WERI-Rb-1 (cell line): ENCODE measurements at places on chromosomes 3 and 15.

DNA sequence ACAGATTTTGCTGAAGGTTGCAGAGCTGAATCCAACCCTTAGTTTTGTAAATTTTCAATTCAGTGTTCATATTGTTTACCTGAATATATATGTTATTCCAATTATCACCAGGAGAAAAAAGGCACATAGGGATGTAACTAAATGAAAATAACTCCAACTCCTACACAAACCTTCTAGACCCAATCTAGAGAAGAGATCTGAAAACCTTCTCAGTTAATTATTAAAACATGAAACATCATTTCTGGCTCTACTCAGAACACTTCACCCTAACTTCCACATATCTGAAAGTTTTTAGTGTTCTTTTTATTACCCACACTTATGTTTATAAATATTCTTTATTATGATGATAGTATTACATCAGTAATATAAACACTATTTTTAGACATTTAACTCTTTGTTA, 76.6 kb downstream of the LRRFIP2 start:
- no peak for DNase-seq

- DNase-seq, result no peak
These were observed 122.8 kb downstream of the EEFSEC start for GRCh38 chr3:128276146-128276435.

- DNase-seq, result peak; percentile 61
These were observed 94.6 kb upstream of the RASGRF1 start for GRCh38 chr15:79185199-79185598.

DNA sequence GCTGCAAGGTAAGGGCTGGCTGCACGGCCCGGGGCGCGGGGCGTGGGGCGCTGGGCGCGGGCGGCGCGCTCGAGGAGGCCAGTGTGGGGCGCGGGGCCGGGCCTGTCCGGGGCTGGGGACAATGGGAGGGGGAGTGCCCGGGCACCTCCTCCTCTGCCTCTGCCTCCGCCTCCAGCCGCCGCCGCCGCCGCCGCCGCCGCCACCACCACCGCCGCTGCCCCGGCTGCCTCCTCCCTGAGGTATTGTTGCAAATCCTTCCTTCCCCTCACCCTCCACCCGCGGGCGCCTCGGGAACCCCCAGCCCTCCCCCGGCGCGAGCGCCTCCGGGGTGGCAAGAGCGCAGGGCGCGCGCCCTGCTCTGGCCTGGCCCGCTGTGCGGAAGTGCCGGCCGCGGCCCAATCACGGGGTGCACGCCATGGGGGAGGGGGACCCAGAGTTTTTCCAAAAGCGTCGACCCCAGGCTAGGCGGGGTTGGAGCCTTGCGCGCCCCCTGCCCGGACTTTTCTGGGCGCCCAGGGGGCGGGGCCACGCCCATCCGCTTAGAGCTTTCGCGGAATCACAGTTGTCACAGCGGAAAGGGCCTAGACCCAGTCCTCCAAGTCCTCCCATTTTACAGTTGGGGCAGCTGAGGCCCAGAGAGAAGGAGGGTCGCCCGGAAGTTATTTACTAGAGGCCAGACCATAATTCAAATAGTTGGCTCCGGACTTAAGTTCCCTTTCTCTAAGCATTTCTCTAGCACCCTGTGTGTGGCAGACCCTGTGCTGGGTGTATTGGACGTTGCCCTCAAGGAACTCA, at the start of gene LPP:
TSS of gene LPP (plus strand) at position 144 of the 795 bp plus-strand sequence. CDS start 251,964 bp downstream, outside the sequence.
- peak; percentile 78 for DNase-seq

DNA sequence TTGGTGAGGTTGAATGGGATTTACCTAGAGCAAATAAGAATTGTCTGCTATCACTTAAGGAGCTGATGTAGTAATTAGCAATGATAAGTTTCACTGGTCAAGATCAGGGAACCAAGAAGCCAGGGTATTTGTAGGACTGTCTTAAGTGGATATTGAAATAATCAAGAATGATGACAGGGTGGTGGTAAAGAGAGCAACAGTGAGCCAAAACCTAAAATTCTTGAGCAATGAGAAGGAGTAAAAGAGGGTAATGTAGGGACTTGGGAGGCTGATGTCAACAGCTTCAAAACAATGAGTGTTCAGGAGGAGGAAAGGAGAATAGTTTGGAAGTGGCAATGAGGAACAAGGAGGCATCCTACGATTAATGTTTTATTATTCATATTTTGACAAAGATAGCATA, 31.5 kb upstream of the SLC2A2 start:
- no peak for DNase-seq

DNA sequence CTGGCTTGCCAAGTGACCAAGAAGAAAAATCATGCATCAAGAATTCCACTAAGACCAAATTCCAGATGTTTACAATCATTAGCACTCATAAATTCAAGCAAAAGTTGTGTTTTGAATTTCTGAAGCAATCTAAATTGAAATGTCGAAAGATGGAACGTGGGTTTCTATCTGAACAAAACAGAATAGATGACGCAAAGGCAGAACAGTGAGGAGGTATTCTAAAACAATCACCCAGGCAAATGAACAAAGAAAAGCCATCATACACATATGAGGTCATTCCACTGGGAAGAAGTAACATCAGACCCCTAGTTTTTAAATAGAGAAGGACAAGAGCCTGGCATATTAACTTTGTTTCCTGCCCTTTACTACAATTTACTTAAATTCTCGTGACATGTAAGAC, 58.0 kb downstream of the MCF2L2 start:
- DNase-seq, result no peak

GRCh38 chr15:50798684-50799083, 33.2 kb upstream of the SPPL2A start:
- DNase-seq, result no peak

- no peak for DNase-seq
These were observed 72.1 kb upstream of the ETV5 start for GRCh38 chr3:186180891-186181481.

- DNase-seq, result no peak
These were observed 231.2 kb downstream of the MBNL1 start for GRCh38 chr3:152499791-152500385.

- no peak for DNase-seq
These were observed 5.1 kb downstream of the SLC24A1 start for GRCh38 chr15:65626856-65627255.

DNA sequence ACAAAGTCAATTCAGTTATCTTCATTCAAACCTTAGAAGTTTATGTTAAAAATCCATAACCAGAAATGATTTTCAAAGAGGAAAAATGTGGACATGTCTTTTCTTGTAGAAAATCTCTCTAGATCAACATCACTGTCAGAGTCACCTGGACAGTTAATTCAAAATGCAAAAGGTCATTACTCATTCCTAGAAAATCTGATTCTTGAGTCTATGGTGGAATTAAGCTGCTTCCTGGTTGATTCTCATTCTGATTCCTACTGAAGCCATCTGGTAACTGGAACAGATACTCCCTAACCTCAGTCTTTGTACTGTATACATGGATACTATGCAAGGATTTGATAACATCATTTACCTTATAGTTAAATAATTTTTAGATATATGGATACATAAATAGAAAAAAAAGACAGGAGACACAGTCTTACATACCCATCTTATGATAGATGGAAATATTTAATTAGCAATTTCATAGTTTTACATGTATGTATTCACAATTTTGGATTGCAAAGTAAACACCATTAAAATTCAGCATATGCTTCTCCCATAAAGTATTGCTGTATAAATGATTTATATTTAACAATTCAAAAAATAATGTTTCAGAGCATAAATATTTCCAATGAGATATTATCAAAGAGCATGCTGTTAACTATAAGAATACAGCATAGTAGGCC, 693.2 kb upstream of the CCDC54 start:
- DNase-seq, result no peak

- DNase-seq, result no peak
These were observed 9.8 kb upstream of the MME start for GRCh38 chr3:155070316-155070715.

GRCh38 chr3:13812034-13812471, 67.8 kb downstream of the WNT7A start:
- no peak for DNase-seq

DNA sequence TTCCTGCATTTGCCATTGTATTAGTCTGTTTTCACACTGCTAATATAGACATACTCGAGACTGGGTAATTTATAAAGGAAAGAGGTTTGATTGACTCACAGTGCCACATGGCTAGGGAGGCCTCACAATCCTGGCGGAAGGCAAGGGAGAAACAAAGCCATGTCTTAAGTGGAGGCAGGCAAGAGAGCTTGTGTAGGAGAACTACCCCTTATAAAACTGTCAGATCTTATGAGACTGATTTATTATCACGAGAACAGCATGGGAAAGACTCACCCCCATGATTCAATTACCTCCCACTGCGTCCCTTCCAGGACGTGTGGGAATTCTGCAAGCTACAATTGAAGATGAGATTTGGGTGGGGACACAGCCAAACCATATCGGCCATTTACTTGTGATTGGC, 27.8 kb downstream of the YEATS2 start:
- DNase-seq, result no peak

DNA sequence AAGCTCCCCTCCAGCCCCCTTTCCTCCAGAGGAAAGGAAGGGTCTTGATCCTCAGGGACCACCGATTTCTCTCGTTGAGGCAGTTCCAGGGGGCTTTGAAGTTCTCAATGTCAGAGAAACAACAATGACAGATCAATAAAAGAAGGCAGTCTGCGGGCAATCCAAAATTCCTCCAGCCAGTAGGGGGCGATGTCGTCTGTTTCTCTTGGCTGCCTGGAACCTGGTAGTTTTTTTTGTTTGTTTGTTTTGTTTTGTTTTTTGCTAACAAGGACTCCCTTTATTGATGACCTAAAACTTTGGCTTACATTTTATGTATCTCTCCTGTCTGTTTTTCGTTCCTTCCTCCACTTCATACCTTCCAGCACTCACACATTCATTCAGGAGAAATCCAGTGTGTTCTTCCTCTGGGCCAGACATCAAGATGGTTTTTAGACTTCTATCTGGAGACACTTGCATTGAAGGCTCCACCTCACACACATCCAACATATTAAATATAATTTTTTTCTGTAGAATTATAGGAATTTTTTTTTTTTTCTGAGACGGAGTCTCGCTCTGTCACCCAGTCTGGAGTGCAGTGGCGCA, 276.6 kb downstream of the RPLP1 start:
- peak; percentile 50 for DNase-seq

GRCh38 chr3:41001556-41001955, 197.7 kb upstream of the CTNNB1 start:
- DNase-seq, result no peak

DNA sequence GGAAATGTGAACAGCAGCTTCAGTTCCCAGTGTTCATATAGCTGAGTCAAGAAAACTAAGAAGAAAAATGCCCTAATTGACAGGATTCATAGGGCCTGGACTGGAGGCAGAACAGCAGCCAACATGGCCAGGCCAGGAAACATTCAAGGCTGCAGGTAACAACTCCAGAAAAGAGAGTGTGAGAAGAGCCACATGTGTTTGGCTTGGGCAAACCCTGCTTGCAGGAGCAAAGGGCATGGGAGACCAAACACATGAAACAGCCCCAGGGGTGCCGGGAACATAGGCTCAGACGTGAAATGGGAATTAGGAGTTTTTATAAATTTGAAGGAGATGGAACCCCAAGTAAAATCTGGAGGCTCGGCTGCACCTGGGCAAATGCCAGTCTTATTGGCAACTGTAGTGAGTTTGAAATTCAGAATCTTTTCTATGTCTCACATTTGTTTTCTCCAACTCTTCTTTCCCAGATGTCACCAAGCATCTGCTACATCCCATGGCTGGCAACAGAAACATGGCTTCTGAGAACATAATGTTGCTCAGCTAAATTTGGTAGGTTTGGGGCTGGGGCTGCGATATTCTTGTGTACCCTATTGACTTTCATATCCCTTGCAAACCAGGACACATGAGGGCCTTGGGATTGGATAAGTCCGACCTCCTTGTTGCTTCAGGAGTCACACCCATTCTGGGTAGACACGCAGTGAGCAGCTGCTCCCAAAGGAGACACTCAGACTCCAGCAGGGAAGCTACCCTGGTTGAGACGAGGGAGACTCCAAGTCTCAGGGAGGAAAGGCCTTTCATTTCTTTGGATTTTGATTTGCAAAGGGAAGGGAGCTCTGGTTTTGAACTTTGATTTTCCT, 98.9 kb upstream of the CLSTN2 start:
- no peak for DNase-seq

DNA sequence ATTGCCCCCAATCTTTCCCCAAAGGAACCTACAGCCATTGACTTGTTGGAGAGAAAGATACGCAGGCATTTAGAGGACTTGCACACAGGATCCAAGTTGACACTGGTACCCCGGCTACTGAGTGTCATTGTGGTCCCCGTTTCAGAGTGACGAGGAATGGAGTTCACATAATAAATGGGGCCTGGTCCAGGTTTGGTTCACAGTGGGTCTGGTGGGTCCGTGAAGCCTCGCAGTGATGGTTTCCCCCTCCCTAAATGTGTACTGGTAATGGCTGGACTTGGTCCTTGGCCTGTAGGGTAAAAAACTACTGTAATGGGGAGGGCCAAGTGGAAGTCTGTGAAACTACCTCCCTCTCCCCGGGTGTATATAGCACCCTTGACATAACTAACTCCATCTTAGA, 232.1 kb upstream of the LYSMD4 start:
- DNase-seq, result no peak
